ENCODE measurements at places on chromosomes 5 and 9. TPM values are rescaled to one million over a fixed set of nuclear protein-coding genes. Genes with fewer than 3 reads are reported as not detected.

DNA sequence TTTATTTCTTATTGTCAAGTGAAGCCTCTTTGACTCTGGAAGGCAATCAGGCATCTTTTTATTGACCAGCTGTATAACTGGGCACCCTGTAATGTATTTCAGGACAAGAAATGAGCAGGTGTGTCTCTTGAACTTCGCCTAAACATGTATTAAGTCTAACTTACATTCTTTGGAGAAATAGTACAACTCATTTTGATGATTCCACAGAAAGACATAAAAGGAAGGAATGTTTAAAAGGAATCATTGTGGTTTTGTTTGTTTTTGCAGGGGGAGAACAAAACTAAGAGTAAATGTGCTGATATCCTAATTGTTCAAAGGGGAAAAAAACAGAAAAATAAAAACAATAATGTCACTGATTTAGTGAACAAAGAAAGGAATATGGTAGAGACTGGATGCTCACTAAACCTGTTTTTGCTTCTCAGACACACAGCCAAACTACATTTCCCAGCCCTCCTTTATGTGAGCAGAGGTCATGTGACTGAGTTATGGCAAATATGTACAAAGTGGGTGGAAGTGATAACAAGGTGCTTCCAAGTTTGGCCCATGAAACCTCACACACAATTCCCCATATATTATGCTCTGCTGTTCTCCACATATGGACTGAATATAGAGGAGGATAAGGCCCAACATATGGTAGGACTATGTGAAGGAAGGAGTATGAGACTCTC lies 150.6 kb upstream of the ACOT12 start:
- DNase-seq, result no peak

- no peak for DNase-seq
Measured at GRCh38 chr5:178334861-178335260, 102.3 kb upstream of the PHYKPL start.

DNA sequence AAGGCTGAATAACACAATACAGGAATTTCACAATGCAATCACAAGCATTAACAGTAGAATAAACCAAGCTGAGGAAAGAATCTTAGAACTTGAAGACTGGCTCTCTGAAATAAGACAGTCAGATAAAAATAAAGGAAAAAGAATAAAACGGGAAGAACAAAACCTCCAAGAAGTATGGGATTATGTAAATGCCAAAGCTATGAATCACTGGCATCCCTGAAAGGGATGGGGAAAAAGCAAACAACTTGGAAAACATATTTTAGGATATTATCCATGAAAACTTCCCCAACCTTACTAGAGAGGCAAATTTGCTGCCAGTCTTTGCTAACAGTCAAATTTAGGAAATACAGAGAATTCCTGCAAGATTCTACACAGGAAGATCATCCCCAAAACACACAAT lies 157.9 kb downstream of the ALDH1A1 start:
- DNase-seq, result no peak

The WHRN gene
- total RNA-seq, result 7.4 TPM

- no peak for DNase-seq
Measured at GRCh38 chr5:150499437-150499956, 8.4 kb upstream of the NDST1 start.

DNA sequence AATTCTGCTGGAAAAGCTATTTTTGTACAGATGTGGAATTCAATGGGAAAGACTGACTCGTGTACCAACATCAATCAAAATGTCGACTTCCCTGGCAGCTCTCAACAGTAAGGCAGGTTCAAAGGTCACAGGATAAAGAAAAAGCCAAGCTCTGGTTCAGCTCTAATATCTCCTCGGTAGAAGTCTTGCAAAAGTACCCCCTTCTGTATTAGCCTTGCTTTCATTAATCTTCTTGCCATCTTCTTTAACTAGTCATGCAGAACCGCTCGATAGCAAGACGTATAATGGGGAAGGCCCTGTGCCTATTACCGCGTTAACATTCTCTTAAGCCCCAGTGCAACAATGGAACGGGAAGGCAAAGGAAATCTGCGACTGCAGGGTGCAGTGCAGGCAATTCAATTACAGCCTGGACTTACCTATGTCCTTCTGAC lies 201.2 kb downstream of the GAPVD1 start:
- DNase-seq, result no peak

The SERF1A gene
- total RNA-seq, result 17.2 TPM

DNA sequence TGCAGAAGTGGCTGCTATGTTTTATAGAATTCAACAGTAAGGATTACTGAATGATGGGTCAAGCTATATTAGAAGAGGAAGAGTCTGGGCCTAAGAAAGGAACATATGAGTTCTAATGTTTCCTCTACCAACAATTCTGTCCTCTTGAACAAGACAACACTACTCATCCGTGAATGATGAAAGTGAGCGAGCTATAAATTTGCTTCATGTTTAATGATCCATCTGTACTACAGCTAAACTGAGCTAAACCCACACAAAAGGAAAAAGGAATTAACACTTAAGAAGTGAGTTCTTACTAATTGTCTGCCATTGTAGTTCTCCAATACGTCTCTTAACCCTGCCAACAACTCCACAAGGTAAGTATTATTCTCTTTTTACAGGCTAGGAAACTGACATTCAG lies 204.4 kb downstream of the GLIS3 start:
- DNase-seq, result no peak

- no peak for DNase-seq
Measured at GRCh38 chr5:160339406-160340130, 27.2 kb upstream of the CCNJL start.

GRCh38 chr9:35510754-35511428 lies 21.0 kb downstream of the RUSC2 start:
- DNase-seq, result no peak

- DNase-seq, result no peak
Measured at GRCh38 chr5:179558932-179559283, 8.6 kb downstream of the RUFY1 start.

DNA sequence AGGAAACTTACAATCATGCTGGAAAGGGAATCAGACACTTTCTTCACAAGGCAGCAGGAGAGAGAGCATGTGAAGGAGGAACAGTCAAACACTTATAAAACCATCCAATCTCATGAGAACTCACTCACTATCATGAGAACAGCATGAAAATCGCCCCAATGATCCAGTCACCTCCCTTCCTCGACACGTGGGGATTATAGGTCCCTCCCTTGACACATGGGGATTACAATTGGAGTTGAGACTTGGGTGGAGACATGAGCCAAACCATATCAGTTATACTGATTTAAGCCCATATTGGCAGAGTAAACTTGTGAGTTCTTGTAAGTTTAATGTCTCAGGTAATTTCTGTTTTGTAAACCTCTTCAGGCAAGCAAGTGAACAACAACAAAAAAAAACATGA lies 70.8 kb downstream of the ERAP1 start:
- DNase-seq, result no peak

The SMIM15 gene
- 51.8 TPM for total RNA-seq

The FBXO4 gene
- 0.57 TPM for total RNA-seq

The SVEP1 gene
- 0.36 TPM for total RNA-seq

The LCN15 gene
- 0.61 TPM for total RNA-seq

- DNase-seq, result no peak
Measured at GRCh38 chr5:7678030-7678429, 172.9 kb downstream of the CFAP90 start.

DNA sequence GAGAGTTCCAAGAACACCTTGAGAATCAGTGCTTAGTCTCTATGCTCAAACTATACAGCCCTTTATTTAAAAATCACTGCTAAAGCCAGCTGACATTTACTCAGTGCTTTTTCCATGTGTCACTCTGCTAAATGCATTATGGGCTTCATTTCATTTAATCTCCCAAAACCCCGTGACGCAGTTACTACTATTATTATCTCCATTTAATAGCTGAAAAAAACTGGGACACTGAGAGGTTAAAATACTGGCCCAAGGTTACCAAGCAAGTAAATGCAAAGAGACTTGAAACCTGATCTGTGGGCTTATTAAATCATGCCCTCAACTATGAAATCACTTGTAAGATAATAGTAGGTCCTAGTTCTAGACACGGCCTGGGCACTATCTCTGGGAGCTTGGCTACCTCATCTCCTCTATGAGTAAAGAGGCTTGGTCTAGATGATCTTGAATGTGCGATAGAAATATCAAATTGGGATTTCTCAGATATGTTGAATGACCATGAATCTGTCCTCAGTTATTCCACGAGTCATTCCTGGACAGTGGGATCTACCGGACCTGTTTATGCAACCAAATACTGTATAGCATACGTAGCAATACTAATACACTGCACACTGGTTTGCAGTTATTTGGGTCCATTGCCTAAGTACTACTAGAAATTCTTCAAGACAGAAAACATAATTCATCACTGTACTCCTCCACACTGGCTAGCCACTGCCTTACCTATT lies 32.3 kb downstream of the MARCHF11 start:
- no peak for DNase-seq

The OR1B1 gene
- not detected for total RNA-seq

DNA sequence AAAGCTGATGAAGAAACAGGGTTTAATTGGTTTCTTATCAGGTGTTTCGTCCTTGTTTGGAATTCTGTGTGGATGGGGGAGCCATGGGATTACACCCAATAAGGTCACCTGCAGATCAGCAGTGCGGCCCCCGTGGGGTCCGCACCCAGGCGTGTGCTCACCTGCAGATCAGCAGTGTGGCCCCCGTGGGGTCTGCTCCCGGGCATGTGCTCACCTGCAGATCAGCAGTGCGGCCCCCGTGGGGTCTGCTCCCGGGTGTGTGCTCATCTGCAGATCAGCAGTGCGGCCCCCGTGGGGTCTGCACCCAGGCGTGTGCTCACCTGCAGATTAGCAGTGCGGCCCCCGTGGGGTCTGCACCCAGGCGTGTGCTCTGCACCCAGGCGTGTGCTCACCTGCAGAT lies 41.7 kb upstream of the CEP72 start:
- DNase-seq, result no peak

Data from H1 (cell line).